ENCODE measurements at places on chromosomes 16 and 17.
A peak's percentile ranks its signal among the peaks of the same experiment; 100 is the strongest.

DNA sequence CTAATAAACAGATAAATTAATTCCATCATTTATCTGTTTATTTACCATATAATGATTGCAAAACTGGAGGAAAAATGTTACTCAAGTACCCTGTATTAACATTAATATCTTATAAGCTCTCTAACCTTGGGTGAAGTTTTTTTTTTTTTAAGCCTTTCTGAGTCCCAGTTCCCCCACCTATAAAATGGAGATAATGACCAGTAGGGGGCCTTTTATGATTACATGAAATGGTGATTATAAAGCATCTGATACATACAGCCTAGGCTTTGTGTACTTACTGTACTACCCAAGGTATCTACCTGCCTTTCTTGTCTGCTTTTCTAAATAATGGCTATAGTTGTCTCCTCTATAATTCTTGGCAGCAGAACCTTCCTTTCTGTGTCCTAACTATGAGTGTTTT is 22.6 kb downstream of the LRRC36 start:
- peak; percentile 87 for DNase-seq

DNA sequence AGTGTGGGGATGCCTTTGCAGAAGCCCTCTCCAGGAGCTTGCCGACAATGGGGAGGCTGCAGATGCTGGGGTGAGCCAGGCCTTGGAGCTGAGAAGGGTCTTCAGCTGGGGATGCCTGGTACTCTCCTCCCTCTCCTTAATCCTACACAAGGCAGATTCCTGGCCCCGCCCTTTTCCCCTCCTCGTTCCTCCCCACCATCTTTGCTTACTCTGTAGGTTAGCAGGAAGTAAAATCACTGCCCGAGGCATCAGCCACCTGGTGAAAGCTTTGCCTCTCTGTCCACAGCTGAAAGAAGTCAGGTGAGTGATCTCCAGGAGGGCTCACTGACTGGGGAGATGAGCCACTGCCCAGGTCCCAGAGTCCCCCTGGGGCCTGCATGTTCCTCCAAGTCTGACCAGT is 38.7 kb downstream of the NLRC5 start:
- no peak for DNase-seq

DNA sequence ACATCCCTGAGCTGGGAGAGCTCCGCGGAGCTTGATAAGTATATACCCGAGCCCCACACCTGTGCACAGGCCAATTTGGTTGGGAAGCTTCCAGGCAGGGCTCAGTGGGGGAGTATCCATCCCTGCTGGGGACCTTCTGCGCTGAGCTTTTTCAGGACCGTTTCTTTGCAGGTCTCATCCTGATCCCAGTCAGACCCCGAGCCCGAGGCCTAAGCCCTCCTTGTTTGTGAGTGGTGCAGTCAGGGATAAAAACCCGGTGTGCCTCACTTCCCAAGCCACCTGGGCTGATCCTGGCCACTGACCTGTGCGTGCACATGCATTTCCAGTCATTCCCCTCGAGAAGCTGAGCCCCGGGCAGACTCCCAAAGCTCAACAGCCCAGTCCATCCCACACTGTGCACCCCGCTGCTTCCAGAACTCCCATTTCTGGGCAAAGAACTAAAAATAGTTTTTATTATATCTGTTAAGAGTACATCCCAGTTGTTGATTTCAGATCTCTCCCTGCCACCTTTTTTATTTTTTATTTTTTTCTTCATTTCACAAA is 27.3 kb upstream of the NAT9 start:
- no peak for DNase-seq

DNA sequence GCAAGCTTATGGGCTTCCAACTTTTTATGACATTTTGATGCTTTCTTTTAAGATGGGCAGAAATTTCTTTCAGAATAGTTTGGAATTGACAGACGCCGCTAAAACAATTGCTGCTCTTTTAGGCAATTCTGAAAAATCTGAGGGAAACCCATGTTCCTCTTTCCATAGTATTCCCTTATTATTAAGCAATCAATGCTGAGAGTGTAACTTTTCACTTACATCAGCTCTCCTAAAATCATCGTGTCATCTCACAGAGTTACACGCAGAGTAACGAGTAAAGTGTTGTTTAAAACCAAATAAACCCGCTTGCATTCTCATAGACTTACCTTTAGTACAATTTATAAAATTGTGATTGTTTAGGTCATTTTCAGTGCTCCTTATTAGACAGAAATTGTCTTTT is 150.6 kb downstream of the MAF start:
- no peak for DNase-seq

DNA sequence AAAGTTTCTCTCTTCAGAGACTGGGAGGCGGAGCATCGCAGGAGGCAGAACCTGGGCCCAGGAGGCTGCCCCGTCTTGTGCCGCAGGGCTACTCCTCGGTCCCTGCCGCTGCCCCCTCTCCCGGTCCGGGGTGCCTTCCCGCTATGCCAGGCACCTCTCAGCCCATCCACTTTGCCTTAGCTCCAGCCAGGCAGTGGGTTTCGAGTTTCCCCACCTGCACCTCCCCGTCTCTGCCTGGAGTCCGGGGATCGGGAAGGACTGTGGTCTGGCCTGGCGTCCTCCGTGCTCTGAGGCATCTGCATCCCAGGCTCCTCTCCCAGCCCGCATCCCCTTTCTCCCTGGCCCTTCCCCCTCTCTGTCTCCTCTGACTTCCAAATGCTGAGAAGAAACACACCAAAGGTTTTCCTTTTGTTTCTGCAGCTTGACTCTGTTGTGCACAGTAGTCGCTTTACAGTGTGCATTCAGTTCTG is 26.8 kb upstream of the PIK3R6 start:
- no peak for DNase-seq

- DNase-seq: peak; percentile 88
These were observed at the start of gene CCDC57 for GRCh38 chr17:82212331-82213250. CCDC57 (minus strand) TSS chr17:82212842; CDS start chr17:82201944, 10,898 bp downstream.

DNA sequence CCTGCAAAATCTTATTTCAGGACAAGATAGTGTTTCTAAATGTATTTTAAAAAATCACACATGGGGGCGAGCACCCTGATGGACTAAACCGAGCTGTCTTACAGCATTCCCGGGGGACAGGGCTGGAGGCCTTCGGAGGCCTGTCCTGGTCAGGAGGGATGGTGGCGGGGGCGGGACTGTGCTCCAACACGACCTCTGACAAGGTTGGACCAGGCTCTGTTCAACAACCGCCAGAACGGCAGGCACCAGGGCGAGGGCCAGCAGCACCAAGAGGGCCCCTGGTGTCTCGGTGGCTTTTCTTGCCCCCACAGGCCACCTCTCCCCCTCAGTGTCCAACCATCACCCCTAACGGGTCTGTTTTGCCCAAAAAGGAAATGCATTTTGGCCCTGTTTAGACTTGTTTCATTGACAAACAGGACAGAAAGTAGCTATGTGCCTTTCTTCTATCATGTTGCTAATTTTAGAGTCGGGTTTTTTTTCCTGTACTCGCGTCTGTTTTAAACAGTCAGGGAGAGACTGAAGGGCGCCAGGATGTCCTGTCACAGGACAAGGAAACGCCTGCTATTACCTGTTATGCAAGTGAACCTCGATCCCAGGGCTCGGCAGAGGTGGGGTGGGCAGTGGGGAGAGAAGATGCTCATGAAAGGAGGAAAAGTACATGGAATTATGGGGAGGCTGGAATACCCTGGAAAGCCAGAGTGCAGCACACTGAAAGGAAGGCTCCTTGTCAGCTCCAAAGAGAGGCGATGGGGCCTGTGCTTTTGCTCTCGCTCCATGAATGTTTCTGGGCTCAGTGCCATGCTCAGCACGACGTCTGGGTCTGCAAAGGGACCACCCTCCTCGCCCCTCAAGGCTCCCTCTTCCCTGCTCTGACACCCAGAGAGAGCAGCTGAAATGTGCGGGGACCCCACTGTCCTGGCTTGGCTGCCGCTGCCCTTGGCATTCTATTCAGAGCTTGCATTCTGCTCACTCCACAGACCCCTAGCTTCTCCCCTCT is 11.9 kb downstream of the TMEM204 start:
- DNase-seq: no peak

GRCh38 chr16:79050063-79050462 is 550.5 kb downstream of the MAF start:
- no peak for DNase-seq

GRCh38 chr17:44536090-44536953 is 21.0 kb upstream of the FZD2 start:
- DNase-seq: no peak

DNA sequence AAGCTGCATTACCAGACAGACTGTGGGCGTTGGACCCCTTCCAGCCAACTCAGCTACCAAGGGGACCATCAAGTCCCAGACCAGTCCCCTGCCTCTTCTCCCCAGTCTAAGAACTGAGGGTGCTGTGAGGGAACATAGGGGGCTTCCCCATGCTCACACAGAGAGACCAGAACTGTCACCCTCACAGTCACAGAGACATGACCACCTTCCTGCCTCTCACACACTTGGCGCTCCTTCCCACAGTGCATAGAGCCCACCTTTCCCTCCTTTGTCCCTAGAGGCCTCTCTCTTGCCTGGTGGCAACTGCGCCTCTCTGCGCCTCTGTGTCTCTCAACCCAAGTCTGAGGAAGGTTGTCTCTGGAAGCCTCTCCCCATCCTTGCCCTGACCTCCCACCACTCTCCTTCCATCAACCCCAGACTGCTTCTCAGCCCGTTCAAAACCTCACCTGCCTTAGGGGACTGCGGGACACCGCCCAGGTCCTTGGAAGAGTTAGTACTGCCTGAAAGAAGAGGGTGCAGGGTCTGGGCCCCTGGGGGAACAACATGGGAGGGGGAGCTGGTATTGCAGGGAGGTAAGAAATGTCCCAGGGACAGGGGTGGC is 6.1 kb upstream of the LHX1 start:
- no peak for DNase-seq

GRCh38 chr17:45411348-45412105 is 21.1 kb downstream of the ARHGAP27 start:
- no peak for DNase-seq

DNA sequence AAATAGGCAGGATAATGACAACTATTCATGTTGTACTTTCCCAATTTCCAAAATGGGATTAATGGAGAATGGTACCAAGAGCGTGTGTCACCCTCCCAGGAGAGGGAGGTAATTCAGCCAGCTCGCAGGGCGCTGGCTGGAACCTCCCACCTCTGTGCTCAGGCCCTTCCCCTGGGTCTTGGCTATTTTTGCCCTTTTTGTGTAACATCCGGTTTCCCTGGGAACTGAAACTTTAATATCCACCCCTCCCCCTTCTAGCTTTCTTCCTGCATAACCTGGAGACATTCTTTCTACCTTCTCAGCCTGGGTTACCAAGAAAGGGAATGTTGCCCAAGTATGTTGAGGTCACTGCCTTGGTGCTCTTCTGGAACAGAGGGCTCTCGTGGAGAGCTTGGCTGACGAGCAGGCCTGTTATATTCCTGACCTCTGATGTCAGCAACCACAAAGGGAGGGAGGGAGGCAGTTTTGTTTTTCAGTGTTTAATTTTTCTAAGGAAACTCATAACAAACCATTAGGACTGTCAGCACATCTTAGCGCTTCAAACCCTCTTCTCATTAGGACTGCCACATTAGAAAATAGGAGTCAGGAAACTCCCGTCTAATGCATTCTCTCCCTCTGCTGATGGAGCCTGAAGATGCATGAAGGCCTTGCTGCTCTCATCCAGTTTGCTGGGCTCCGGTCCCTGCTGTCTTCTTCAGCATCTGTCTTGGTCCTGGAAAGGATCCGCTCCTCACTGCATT is 25.6 kb downstream of the ITGB3 start:
- no peak for DNase-seq

GRCh38 chr16:66844342-66845079 is at the start of gene CA7:
CA7 (plus strand) TSS chr16:66844414; CDS start chr16:66844488, 74 bp downstream.
- no peak for DNase-seq

GRCh38 chr17:51435641-51436091 is 175.3 kb downstream of the UTP18 start:
- DNase-seq: peak; percentile 77

- DNase-seq: no peak
These were observed 3.1 kb upstream of the GSE1 start for GRCh38 chr16:85610059-85610445.

- no peak for DNase-seq
These were observed 46.9 kb upstream of the WSCD1 start for GRCh38 chr17:6023036-6023831.

- peak; percentile 42 for DNase-seq
These were observed 10.3 kb upstream of the TVP23A start for GRCh38 chr16:10828851-10829366.

- no peak for DNase-seq
These were observed 12.0 kb upstream of the TMEM97 start for GRCh38 chr17:28306954-28307401.

Measured in hematopoietic multipotent progenitor cell treated with erythropoietin and hydrocortisone succinate and interleukin-3 and kit ligand, for 6 days (in vitro differentiated cells).